Cardiac septum (tissue), 1 donor: ENCODE measurements at places on chromosomes 13 and 19. TPM values are rescaled to one million over a fixed set of nuclear protein-coding genes. Genes with fewer than 3 reads are reported as not detected.

GRCh38 chr19:45119582-45119981, 26.6 kb downstream of the PPP1R37 start:
- DNase-seq = no peak

DNA sequence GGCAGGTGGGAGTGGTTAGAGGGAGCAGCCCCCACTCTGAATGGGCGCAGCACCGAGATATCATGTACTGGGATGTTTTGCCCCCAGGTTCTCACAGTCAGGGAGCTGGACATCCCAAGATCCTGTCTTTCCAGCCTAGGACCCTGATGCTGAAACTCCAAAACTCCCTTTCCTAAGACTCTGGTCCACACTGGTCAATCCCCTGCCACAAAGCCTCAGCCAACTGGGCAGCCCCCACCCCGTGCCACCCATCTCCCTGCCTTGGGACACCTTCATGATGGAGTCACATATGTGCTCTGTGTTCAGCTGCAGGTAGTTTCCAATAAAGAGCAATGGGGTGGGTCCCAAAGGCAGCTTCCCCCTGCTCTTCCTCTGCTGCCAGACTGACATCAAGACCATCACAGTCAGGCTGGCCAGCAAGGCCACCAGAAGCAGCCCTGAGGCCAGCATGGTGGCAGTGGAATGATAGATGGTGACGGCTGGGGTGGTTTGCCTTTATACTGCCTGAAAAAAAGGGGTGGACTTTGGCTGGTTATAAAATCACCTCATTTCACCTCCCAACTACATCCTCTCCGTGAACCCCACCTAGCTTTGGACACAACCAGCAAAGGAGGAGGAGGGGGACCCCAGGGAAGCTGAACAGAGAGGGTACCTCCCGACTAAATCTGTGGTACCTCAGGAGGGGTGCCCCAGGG, 36.3 kb downstream of the CYP2B6 start:
- no peak for DNase-seq

- DNase-seq = no peak
Observed at GRCh38 chr13:32021785-32022184, 9.8 kb upstream of the FRY start.

DNA sequence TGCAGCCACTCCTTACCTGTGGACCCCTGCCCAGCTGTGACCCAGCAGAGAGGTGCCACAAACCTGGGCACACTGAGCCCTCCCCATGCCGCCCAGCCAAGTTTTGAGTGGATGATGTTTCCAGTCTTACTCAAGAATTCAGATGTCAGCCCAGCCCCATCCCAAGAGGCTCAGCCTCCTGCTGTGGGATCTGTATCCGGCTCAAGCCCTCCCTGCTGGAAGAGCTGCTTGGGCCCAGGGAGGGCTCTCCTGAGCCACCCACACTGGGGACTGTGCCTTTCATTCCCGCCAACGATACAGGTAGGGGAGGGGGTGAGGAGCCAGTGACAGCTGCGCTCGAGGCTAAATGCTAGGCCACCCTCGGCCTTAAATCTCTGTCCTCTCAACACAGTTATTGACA, 5.9 kb upstream of the SLC7A9 start:
- no peak for DNase-seq

- DNase-seq = peak; percentile 99
Observed at GRCh38 chr19:38618590-38619360, at the start of gene EIF3K. Gene EIF3K, plus strand, starts transcription at chr19:38619188. Its CDS starts 81 bp downstream, at chr19:38619269.

DNA sequence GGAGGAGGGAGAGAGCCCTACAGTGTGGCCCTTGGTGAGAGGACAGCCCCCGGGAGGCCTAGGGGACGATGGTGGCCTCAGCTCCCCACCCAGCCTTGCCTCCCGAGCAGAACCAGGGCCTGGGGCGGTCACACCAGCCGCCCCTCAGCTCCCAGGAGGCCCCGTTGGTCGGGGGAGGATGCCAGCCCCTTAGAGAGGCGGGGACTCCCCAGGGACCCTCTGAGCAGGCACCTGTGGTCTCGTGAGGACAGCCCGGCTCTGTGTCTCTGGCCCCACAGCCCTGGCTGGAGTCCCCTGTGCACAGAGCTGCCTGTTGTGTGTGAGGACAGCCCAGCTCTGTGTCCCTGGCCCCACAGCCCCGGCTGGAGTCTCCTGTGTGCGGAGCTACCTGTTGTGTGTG, 158.8 kb downstream of the KDM4B start:
- no peak for DNase-seq

DNA sequence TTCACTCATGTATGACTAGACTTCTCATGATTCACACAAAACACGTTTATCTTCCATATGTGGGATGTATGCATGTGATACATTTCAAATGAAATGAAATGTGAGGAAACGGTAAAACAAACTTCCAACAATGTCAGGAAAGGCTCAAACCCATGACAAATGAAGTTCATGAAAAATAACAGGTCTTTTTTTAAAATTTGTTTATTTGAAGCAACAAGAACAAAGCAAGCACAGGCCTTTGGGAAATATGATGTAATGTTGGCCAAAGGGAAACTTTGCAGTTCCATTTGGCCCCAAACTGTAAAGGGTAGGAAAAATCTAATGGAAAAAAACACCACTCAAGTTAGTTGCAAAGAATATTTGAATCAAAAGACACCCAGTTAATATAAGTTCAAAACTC, 463.8 kb upstream of the ARGLU1 start:
- DNase-seq = no peak

DNA sequence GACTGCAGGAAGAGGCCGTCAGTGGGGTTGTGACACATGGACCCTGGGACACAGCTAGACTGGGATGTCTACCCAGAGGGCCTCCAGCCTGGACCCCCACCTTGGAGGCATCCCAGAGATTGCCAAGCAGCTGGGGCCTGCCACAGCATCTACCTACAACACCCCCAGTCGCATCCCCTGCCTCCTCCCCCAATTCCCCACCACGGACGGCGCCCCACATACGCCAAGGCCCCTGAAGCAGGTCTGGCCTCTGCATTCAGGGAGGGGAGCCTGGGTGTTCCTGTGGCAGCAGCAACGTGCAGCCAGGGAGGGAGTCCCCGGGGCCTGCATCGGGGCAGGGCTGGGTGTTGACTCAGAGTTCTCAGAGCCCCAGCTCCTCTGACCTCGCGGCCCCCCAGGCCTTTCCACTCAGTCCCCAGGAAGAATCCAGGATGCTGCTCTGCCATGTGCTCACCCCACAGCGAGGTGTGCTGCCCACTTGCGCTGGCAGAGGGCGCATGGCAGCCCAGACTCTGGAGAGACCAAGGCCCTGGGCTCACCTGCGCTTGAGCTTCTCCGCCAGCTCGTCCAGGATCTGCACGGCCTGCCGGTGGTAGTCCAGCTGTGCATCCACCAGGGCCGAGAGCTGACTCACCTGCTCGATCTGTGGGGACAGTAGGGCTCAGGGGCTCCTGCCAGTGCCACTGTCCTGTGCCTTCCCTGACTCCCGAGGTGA, 19.6 kb downstream of the MPND start:
- DNase-seq = no peak

GRCh38 chr13:113952151-113952982, 21.5 kb downstream of the C13orf46 start:
- DNase-seq = no peak

DNA sequence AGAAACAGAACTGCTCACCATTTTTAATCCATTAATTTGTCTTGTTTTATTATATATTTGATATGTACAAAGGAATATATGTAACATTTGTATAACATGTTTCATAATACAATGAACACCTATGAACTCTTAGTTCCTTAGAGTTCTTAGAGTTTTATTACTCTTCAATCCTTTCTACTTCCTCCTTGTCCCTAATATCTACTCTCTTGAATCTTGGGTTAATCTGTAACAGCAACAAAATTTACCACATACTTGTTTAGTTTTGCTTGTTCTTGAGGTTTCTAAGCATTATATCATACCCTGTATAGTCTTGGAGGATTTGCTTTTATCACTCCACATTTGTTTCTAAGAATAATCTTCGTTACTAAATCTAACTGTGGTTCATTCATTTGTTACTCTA, 151.4 kb downstream of the PDS5B start:
- DNase-seq = no peak

DNA sequence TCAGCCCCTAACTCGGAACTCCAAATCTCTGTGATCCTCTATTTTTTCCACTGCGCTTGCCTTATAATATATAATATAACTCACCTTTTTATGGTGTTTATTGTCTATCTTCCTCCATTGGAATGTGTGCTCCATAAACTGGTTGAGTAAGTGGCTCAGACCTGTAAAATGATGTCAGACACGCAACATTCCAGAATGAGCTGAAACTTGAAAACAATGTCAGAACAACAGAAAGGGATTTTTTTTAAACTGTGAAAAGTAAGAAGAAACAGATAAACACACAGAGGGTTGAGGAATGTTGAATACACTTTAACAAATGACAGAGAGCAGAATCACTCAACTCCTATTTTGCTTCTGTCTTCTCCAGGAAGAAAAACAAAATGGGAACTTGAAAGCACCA, 19.1 kb upstream of the FAM216B start:
- no peak for DNase-seq

GRCh38 chr13:60318186-60318585, 78.8 kb upstream of the TDRD3 start:
- DNase-seq = no peak

- no peak for DNase-seq
Observed at GRCh38 chr13:101596803-101597202, 144.3 kb downstream of the ITGBL1 start.

- DNase-seq = no peak
Observed at GRCh38 chr13:45852494-45852893, 941 bp upstream of the SIAH3 start.

- no peak for DNase-seq
Observed at GRCh38 chr13:98997738-98998641, 20.1 kb upstream of the DOCK9 start.

DNA sequence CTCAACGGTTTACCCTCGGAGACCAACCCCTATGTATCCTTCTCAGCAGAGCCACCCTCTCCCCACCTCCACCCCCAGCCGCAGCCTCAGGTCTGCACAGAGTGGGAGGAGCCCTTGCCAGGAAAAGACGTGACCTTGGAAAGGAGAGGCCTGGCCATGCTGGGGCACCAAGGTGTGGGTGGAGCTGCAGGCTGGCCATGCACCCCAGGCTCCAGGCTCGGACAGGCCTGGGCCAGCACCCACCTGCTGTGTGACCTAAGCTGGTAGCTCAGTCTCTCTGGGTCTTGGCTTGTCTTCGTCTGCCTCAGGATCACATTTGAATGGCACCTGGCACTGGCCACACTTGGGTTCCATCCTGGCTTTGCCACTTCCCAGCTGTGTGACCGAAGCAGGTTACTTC, 29.5 kb downstream of the CCDC8 start:
- DNase-seq = peak; percentile 69

DNA sequence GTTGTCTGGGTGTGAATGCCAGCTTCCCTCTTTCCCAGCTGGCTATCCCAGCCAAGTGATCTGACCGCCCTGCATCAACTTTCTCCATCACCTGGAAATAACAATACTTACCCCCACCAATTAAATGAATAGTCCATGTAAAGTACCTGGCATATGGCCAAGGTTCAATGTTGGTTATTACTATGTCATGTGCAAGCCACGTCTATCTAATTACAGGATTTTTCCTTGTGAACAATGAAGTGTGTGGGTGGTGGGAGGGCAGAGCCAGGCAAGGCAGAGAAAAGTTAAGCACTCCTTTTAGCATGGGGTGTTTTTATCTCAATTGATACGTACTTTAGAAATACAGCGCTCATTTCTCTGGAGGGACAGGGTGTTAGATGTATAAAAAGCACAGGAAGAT, 121.1 kb downstream of the NHLRC3 start:
- no peak for DNase-seq

DNA sequence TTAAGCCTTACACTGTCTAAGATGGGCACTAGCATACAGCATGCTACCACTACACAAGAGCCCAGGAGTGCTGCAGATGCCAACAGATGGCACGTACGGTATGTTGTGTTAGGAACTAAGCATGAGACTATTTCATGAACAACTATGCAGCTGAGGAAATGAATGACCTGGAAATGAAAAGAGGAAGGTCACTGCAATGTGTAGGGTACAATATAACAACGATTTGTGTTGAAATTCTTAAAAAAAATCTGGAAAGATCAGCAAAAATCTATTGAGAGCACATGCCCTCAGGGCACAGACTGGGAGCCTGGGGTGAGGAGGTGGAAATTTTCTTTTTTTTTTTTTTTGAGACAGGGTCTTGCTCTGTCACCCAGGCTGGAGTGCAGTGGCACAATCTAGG, 14.4 kb downstream of the HAUS8 start:
- DNase-seq = no peak

Gene CEACAM3
- 0.97 TPM for total RNA-seq

Gene CGB5
- total RNA-seq = not detected

Gene SELENOV
- not detected for total RNA-seq

Gene LGI4
- total RNA-seq = 8.1 TPM

Gene URAD
- total RNA-seq = not detected

Gene ERICH4
- not detected for total RNA-seq

Gene IRGC
- total RNA-seq = not detected

Gene KLK2
- not detected for total RNA-seq
